NCI-H2081 treated with DMSO at 0.1 percent for 48 hours (cell line): ENCODE measurements at places on chromosomes 2 and 18.
A peak's percentile ranks its signal among the peaks of the same experiment; 100 is the strongest.

DNA sequence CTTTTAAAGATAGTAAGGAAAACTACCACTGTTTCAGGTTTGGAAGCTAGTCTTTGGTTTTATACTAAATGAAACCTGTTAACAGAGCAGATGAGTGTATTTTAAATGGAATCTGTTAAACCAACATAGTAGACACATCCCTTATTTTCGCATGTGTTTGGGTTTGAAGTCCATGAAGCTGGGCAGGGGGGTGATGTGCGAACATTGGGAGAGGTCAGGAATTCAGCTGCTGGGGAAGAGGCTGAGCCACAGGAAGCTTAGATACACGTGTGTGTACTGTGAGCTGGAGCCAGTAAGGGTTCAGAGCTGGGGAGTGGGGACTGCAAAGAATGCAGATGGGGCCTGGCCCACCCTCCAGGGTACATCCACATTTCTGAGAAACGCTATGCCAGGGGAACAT is 176.9 kb downstream of the VAPA start:
- no peak for DNase-seq

GRCh38 chr2:216108310-216108966 is 710 bp upstream of the XRCC5 start:
- DNase-seq, result no peak

- DNase-seq, result no peak
These were observed 190.4 kb downstream of the MYO3B start for GRCh38 chr2:170368370-170368769.

- DNase-seq, result no peak
These were observed 620.0 kb upstream of the SLC39A10 start for GRCh38 chr2:195037045-195037444.

DNA sequence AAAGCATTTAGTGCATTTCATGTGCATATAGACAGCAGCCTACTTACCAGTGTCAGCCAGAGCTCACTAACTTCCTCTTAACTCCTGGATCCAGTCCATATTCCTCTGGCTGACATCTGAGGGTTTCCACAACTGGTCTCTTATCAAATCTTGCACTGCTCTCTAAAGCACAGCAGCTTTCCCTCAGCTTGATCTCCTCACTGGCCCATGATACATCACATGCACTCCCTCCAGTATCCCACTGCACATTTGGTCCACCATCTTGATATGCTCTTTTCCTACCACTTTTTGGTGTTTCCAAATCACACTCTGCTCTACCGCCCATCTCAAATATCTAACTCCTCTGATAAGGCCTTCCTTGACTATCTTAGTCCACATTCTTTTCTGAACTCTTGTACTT is 105.0 kb upstream of the ZFP36L2 start:
- DNase-seq, result no peak

GRCh38 chr2:69625078-69625795 is 18.3 kb downstream of the AAK1 start:
- DNase-seq, result no peak

DNA sequence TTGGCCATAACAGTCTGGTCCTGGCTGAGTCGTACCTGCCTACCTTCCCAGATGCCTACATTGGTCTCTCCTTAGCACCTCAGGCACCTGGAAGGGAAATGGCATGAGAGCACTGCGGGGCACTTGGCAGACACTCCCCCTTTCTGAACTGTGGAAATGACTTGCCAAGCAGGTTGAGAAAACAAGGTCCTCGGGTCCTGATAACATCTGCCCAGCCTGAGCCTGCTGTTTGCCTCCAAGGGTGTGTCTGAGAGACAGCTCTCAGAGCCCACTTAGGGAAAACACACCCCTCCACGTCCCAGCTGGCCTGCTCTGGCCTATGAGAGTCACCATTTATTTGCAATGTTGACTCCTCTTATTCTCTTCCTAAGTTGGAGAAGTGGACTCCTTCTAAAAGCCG is 10.5 kb downstream of the FAM110C start:
- no peak for DNase-seq

DNA sequence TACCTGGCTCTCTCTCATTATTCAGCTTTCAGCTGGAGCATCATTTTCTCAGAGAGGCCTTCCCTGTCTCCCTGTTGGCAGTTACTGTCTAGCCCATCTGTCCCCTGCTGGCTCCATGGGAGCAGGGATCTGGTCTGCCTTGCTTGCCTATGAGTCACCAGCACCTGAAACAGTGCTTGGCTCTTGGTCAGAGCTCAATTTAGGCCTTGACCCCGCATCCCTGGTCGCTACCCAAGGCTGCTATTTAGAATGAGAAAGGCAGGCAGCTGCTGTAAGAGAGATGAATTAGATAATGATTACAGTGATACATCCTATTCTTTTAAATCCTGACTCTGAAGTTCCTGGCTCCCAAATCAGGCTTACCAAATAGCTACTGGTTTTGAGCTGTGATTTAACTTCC is 32.9 kb downstream of the KCNE4 start:
- DNase-seq, result no peak

DNA sequence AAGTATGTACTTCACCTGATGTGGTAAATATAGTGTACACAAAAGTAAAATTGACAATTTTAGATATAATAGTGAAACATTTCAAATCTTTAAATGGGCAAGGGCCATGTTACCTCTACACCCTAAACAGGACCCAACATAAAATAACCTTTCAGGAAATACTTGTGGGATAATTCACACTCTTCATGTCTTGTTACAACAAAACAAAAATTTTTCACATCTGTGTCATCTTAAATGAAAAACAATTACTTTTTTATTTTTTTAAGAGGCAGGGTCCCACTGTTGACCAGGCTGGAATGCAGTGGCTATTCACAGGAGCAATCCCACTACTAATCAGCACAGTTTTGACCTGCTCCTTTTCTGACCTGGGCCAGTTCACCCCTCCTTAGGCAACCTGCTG is 42.1 kb downstream of the SRBD1 start:
- no peak for DNase-seq

GRCh38 chr2:71244302-71244660 is 17.4 kb upstream of the PAIP2B start:
- DNase-seq, result no peak

- DNase-seq, result no peak
These were observed 48.9 kb upstream of the CAVIN2 start for GRCh38 chr2:191895743-191896142.

GRCh38 chr2:198478361-198478760 is 674.0 kb downstream of the PLCL1 start:
- no peak for DNase-seq

DNA sequence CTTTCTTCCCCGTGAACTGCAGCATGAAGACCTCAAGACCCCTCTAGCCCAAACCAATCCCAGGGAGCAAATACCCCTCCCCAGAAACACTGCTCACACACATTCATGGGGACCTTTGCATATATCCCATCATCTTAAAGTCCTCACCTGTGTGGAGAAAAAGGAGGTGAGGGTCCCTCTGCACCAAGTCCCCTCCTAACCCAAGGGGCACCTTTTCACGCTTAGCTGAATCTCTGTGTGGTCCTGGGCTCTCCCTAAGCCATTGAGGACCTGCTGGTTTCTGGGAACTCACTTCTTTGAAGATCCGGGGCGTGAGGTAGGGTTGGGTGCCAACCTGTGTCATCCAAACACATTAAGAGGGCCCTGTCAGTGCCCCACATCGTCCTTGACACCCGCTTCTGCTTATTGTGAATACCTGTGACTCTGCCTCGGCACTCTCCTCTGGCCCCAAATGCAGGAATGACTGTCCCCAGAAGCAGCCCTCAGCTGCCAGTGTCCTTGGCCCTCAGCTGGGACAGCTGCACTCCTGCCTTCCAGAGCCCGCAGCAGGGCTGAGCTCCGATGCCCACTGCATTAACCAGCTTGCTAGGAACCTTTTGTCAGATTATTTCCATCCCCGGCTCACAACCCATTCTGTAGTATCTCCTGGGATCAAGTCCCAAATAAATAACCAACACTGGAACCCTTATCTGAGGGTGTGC is 41.3 kb upstream of the ITM2C start:
- DNase-seq, result no peak

DNA sequence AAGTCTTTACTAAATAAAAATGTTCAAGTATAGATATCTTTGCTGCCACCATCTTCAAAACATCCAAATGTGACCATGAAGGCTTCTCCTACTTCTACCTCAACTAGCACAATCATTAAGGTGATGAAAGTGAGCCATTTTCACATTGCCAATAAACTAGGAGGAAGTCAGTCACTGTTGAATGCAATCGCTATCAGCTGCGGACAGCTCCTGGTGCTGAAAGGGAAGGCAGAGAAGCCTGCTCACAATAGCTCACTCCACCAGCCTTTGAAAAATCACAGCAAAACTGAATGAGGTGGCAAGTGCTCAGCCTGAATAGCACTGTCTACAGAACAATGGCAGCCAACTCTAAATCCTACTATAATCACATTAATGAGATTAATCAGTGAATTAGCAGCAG is 2.2 kb downstream of the MYT1L start:
- no peak for DNase-seq

DNA sequence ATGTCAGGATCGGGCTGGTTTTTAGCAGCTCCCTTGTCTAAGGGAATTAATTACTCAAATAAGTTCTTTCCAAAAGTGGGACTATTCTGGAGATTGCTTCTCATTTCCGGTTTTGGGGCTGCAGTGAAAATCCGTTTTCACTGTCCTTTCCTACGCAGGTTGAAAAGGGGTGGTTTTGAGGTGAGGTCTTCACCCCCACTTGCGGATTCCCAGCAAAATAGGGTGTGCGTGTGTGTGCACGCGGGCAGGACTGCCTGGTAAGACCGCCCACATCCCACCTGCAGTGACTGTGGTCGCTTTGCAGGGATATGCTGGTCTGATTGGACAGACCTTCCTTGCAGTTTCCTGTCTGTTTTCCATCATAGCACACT is 472 bp upstream of the PLEKHM3 start:
- no peak for DNase-seq

- no peak for DNase-seq
These were observed 26.2 kb downstream of the FAM210A start for GRCh38 chr18:13700153-13700552.

- peak; percentile 80 for DNase-seq
These were observed 19.0 kb upstream of the CXCR4 start for GRCh38 chr2:136136931-136137330.

DNA sequence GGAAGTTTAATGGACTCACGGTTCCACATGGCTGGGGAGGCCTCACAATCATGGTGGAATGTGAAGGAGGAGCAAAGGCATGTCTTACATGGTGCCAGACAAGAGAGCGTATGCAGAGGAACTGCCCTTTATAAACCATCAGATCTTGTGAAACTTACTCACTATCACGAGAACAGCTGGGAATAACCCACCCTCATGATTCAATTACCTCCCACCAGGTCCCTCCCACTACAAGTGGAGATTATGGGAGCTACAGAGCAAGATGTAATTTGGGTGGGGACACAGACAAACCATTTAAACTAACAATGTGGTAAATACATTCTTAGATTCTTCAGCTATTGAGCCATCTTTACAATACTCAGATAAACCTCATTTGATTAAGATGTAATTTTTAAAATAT is 176.1 kb downstream of the SH3BP4 start:
- no peak for DNase-seq

- no peak for DNase-seq
These were observed 160.4 kb upstream of the PID1 start for GRCh38 chr2:229431327-229431954.

DNA sequence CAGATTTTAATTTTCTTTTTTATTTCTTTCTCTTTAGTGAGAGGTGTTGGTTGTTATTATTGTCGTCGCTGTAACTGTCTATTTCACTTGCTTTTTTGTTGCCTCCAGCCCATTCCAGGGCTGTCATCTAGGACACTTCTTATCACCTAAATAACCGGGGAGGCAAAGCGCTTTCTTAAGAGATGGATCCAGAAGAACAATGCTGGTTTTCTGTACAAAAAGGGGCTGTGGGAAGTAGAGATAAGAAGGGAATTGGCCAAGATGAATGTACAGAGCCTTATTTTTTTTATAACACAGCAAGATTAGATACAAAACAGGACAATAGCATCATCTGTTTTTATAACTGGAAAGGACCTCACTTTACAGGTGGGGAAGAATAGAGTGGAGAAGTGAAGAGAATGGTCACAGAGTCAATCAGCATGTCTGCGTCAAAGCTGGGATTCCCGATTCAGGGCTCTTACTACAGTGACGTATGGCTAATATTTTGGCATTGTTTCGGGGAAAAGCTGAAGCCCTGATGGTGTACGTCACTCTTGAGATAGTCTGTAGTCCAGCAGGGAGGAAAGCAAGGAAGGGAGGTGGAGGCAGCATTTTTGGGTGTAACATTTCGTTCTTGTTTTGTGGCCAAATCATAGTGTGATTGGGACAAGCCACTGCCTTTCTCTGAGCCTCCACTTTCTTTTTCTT is 23.2 kb downstream of the IL1B start:
- no peak for DNase-seq

DNA sequence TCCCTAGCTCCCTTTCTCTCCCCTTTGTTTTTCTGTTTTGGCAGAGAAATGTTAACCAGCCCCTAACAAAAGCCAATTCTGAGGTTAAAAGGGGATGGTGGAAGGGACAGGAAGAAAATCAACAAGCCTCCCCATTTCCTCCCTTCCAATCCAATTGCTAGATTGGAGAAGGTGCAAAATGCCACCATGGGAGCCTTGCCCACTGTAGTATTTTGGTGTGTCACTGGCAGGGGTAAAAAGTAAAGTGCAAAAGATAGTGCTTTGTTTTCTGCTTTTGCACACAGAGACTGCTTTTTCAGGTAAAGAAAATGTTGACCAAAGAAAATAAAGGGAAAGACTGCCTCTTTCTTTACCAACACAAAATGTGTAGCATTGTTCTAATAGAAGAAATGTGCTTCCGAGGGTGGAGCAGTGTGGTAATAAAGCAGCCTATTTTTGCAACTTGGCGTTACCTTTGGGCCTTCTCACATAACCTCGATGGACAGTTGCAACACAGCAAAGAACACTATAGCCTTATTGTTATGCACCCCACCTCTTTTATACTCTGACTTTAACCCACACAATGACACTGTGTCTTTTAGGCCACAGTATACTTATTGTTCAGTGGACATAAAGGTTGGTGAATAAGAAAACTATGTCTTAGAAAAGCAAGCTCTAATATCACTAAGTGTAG is 861.8 kb downstream of the BCL11A start:
- no peak for DNase-seq

DNA sequence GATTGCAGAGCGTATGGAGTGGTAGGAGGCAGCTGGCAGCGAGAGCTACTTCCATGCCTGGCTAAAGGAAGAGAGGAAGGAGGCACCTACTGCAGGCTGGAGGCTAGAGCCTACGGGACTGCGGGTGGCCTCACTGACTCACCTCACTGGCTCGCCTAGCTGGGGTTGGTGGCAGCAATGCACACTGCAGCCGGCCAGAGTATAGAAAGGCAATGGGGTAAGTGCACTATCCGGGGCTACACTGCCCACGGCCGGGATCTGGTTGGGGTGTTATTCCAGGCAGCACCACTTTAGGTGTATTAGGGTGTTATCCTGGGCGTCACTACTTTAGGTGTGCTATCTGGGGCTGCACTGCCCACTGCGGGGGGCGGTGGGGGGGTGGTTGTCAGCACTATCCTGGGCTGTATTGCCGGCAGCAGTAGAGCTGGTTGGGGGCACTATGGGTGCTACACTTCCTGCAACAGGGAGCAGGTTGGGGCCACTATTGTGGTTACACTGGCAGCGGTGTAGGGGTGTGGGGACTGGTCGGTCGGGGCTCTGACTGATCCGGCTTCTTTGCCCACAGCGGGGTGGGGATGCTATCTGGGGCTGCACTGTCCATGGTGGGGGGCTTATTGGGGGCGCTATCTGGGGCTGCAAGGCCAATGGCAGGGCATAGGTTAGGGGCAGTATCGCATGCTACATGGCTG is 33.3 kb upstream of the ANKRD62 start:
- no peak for DNase-seq

- DNase-seq, result no peak
These were observed 15.5 kb downstream of the WDFY1 start for GRCh38 chr2:223929571-223930102.
